ENCODE measurements at places on chromosomes 7 and 10.
A peak's percentile ranks its signal among the peaks of the same experiment; 100 is the strongest.

- H3K4me3 ChIP-seq, result no peak overlapping the region
- no peak for DNase-seq
- H3K27ac ChIP-seq, result no peak overlapping the region
- no peaks in the 10 kb centered on the region for H3K27me3 ChIP-seq
Measured at GRCh38 chr7:113622796-113623195, 296.0 kb downstream of the PPP1R3A start.

DNA sequence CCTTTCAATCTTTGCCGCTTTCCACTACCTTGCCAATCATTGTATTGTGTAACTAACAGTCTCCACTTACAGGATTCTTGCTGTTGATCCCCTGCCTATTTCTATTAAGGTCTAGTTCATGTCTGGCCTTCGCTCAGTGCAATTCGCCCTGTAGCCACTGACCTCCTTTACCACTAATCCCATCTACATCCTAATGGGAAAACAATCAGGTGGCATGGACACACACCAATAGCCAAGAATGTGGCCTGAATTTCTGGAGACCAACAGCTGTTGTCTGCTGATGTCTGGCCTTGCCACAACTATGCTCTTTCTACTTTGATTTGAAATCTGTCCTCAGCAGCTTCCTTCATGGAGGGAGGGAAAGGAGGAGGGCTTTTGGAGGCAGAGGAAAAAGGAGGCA lies 546.2 kb downstream of the SORCS3 start:
- no peak overlapping the region for H3K4me3 ChIP-seq
- no peaks in the 10 kb centered on the region for H3K27me3 ChIP-seq
- no peak overlapping the region for H3K27ac ChIP-seq
- peaks cover 14% of the 10 kb centered on the region for H3K4me1 ChIP-seq

GRCh38 chr10:15652117-15652516 lies 67.6 kb downstream of the ITGA8 start:
- no peaks in the 10 kb centered on the region for H3K27me3 ChIP-seq
- H3K36me3 ChIP-seq, result no peaks in the 10 kb centered on the region
- H3K4me3 ChIP-seq, result no peak overlapping the region
- no peaks in the 10 kb centered on the region for H3K4me1 ChIP-seq
- H3K27ac ChIP-seq, result no peak overlapping the region

DNA sequence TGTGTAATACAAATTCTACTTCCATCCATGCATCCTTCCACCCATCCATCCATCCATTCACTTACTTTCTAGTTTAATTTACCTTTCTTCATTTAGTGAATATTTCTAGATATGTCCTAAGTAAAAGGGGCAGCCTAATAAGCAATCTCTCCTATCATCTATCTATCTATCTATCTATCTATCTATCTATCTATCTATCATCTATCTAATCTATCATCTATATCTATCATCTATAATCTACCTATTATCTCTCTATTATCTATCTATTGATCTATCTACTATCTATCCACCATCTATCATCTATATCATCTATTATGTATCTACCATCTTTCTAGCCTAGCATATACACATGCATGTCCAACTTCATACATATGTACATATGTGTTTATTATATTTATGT lies 104.2 kb downstream of the PTPN20 start:
- no peak overlapping the region for H3K4me3 ChIP-seq
- H3K27me3 ChIP-seq, result no peaks in the 10 kb centered on the region
- DNase-seq, result no peak
- H3K36me3 ChIP-seq, result no peaks in the 10 kb centered on the region
- H3K4me1 ChIP-seq, result peaks cover 4% of the 10 kb centered on the region

GRCh38 chr7:128174386-128174785 lies 66.7 kb upstream of the LEP start:
- H3K4me1 ChIP-seq, result no peaks in the 10 kb centered on the region
- DNase-seq, result no peak
- H3K27me3 ChIP-seq, result peaks cover 57% of the 10 kb centered on the region
- H3K27ac ChIP-seq, result no peak overlapping the region

DNA sequence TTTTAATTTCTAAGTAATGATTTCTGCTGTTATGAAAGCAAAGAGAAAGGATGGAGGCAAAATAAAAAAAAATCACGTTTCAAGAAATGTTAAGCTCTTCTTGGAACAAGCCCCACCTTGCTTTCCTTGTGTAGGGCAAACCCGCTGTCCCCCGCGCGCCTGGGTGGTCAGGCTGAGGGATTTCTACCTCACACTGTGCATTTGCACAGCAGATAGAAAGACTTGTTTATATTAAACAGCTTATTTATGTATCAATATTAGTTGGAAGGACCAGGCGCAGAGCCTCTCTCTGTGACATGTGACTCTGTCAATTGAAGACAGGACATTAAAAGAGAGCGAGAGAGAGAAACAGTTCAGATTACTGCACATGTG lies 2.4 kb downstream of the ADRB1 start:
- DNase-seq, result no peak
- H3K27me3 ChIP-seq, result peaks cover 60% of the 10 kb centered on the region
- H3K4me1 ChIP-seq, result peaks cover 6% of the 10 kb centered on the region
- no peak overlapping the region for H3K27ac ChIP-seq
- no peak overlapping the region for H3K4me3 ChIP-seq

DNA sequence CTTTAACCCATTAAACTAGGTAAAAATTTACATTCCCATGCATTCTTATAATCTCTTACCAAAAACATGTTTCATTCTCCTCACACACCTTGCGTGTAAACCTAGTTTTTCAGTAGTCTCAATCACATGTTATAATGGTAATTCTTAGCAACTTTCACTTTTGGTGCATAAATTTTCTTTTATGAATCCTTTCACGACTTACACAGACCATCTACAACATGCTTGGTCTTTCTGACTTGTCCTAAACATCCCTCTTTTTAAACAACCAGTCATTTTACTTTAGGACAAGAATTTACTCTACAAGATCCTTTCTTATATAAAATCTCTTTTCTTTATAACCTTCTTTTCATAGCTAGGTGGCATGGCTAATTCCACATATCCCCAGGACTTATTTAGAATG lies 25.8 kb downstream of the FBXL13 start:
- H3K27me3 ChIP-seq, result no peaks in the 10 kb centered on the region
- no peak overlapping the region for H3K4me3 ChIP-seq
- no peak overlapping the region for H3K27ac ChIP-seq
- no peaks in the 10 kb centered on the region for H3K4me1 ChIP-seq

- H3K36me3 ChIP-seq, result no peaks in the 10 kb centered on the region
- H3K4me1 ChIP-seq, result no peaks in the 10 kb centered on the region
- H3K27ac ChIP-seq, result no peak overlapping the region
- DNase-seq, result no peak
Measured at GRCh38 chr10:49382226-49382625, 13.7 kb downstream of the DRGX start.

DNA sequence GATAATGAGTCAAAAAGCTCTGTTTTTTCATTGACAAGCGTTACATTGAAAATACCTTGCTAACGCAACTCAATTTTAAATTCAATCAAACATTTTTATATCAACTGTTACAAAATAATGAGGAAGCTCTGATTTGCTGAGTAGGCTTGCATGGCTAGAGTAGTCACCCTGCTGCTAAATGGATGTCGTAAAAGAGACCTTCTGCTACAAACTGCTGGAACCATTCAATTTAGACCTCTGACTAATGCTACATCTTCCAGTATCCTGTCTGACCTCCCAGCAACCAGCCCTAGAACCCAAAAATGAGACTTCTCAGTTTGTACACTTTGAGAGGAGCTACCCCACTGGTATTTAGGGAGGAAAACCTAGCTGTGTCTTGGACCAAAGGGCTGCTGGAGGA lies 84.0 kb upstream of the ELMO1 start:
- no peak for DNase-seq
- H3K4me3 ChIP-seq, result no peak overlapping the region
- no peaks in the 10 kb centered on the region for H3K36me3 ChIP-seq
- H3K27ac ChIP-seq, result no peak overlapping the region
- no peaks in the 10 kb centered on the region for H3K27me3 ChIP-seq

GRCh38 chr7:86667732-86668131 lies 24.0 kb downstream of the GRM3 start:
- DNase-seq, result no peak
- H3K4me3 ChIP-seq, result no peak overlapping the region
- H3K4me1 ChIP-seq, result no peaks in the 10 kb centered on the region
- no peak overlapping the region for H3K27ac ChIP-seq

DNA sequence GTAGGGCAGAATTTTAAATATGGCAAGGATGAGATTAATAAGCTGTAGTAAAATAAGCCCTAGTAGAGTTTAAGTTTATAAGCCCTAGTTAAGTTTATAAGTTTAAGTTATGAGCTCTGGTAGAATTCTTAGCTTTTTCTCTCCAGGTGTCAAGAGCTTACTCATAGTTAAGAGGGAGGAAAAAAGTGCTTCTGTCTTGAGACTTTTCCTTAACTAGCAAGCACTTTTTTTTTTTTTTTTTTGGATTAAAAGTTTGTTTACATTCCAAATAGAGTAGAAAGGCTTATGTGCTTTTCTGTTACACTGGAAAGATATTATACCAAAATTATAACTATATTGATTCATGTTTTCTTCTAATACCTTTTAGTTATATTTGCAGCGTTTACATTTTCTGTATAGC lies 25.5 kb upstream of the MPP7 start:
- H3K36me3 ChIP-seq, result no peaks in the 10 kb centered on the region
- H3K27ac ChIP-seq, result peak overlapping the region; percentile 63
- no peaks in the 10 kb centered on the region for H3K27me3 ChIP-seq
- peaks cover 30% of the 10 kb centered on the region for H3K4me1 ChIP-seq
- H3K4me3 ChIP-seq, result no peak overlapping the region

- no peaks in the 10 kb centered on the region for H3K36me3 ChIP-seq
- H3K27ac ChIP-seq, result no peak overlapping the region
- peaks cover 9% of the 10 kb centered on the region for H3K4me1 ChIP-seq
- H3K27me3 ChIP-seq, result no peaks in the 10 kb centered on the region
Measured at GRCh38 chr10:68084469-68084868, 9.4 kb upstream of the HERC4 start.

DNA sequence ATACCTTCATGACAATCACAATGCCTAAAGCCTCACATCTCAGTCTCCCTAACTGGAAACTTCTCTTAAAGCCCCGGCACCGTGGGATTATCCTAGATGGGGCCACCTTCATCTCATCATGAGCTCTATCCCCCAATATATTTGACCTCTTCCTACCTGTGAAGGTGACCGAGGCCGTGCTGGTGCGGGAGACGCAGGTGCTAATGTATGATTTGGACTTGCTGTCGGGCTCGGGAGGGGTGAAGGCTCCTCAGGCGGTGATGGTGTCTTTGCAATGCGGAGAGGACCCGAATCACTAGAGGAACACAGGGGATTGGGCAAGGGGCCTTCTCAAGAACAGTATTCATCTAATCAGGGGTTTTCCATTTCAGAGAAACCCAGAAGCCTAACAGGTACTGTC lies 168.4 kb downstream of the AMPH start:
- H3K36me3 ChIP-seq, result no peaks in the 10 kb centered on the region
- no peak overlapping the region for H3K27ac ChIP-seq
- H3K4me1 ChIP-seq, result no peaks in the 10 kb centered on the region
- no peaks in the 10 kb centered on the region for H3K27me3 ChIP-seq
- H3K4me3 ChIP-seq, result no peak overlapping the region

GRCh38 chr7:2710901-2711551 lies 23.0 kb downstream of the AMZ1 start:
- H3K27me3 ChIP-seq, result no peaks in the 10 kb centered on the region
- H3K27ac ChIP-seq, result no peak overlapping the region
- no peak overlapping the region for H3K4me3 ChIP-seq
- H3K4me1 ChIP-seq, result peaks cover 5% of the 10 kb centered on the region
- no peaks in the 10 kb centered on the region for H3K36me3 ChIP-seq
- DNase-seq, result no peak

GRCh38 chr10:20144268-20144667 lies 328.0 kb downstream of the PLXDC2 start:
- H3K27me3 ChIP-seq, result no peaks in the 10 kb centered on the region
- H3K4me3 ChIP-seq, result no peak overlapping the region
- H3K4me1 ChIP-seq, result no peaks in the 10 kb centered on the region
- H3K27ac ChIP-seq, result no peak overlapping the region

DNA sequence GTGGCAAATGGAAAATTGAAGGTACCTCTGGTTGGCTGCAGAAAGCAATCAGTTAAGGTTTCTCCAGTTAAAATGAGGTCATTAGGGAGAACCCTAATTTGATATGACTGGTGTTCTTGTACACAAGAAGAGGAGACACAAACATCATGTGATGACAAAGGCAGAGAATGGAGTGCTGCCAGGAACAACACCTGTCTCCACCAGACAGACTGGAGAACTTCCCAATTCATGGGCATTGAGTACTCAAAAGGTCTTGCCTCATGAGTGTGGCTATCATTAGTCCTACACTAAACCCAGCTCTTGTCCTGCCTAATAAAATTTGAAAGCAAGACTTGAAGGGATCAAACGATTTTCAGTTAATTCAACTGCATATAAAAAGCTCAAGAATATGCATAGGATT lies 152.6 kb downstream of the PTPN20 start:
- H3K36me3 ChIP-seq, result no peaks in the 10 kb centered on the region
- H3K27ac ChIP-seq, result no peak overlapping the region
- no peak overlapping the region for H3K4me3 ChIP-seq
- H3K27me3 ChIP-seq, result peaks cover 2% of the 10 kb centered on the region

GRCh38 chr7:131000873-131001272 lies 266.9 kb upstream of the KLF14 start:
- DNase-seq, result no peak
- H3K27ac ChIP-seq, result no peak overlapping the region
- no peaks in the 10 kb centered on the region for H3K27me3 ChIP-seq
- no peak overlapping the region for H3K4me3 ChIP-seq

GRCh38 chr7:48130658-48131108 lies 40.6 kb upstream of the ABCA13 start:
- peaks cover 7% of the 10 kb centered on the region for H3K4me1 ChIP-seq
- H3K27me3 ChIP-seq, result no peaks in the 10 kb centered on the region
- peak; percentile 49 for DNase-seq
- no peak overlapping the region for H3K4me3 ChIP-seq
- H3K27ac ChIP-seq, result no peak overlapping the region

DNA sequence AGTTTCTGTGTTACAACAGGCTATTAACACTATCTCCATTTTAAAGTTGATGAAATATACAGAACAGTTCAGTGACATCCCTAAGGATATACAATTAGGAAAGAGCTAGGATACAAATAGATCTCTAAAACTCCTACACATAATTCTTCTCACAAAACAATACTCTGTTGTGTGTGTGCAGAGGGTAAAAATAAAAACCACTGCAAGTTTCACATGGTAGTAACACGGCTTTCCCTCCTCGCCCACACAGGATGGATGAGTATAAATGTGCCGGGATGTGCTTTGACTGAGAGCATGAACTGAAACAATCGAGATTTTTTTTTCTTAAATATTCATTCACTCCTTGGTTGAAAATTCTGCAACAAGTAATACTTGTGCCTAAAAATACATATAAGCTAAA lies 131.5 kb upstream of the C1QL3 start:
- H3K27me3 ChIP-seq, result no peaks in the 10 kb centered on the region
- H3K36me3 ChIP-seq, result no peaks in the 10 kb centered on the region
- no peak overlapping the region for H3K27ac ChIP-seq
- H3K4me1 ChIP-seq, result no peaks in the 10 kb centered on the region
- DNase-seq, result no peak
- H3K4me3 ChIP-seq, result no peak overlapping the region

DNA sequence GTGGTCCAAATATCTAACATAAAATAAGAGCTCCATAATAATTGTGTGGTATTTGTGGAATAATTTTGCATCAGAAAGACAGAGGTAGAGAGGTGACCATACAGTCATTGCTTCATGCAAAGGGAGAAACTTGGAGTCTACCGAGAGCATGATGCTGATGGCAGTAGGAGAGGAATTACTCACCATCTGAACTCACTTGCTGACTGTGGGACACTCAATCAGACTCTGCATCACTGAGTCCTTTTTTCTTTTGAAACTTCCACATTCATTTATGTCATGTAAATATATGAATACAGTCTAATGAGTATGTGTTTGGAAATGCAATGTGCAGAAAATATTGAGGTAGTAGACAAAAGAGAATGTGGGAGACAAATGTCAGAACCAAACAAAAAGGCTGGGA lies 933.8 kb downstream of the REEP3 start:
- no peak for DNase-seq
- H3K4me1 ChIP-seq, result no peaks in the 10 kb centered on the region
- H3K4me3 ChIP-seq, result no peak overlapping the region
- no peaks in the 10 kb centered on the region for H3K27me3 ChIP-seq
- no peaks in the 10 kb centered on the region for H3K36me3 ChIP-seq
- H3K27ac ChIP-seq, result no peak overlapping the region
